GM23248 (cell line): ENCODE measurements at places on chromosomes 3 and 15. TPM values are rescaled to one million over a fixed set of nuclear protein-coding genes. Genes with fewer than 3 reads are reported as not detected.

The RTP4 gene
- 1.4 and 1.9 TPM in 2 replicates for total RNA-seq

The MESP1 gene
- total RNA-seq = not detected in 2 replicates

The FBXL2 gene
- total RNA-seq = 3.2 and 3.4 TPM in 2 replicates

The EPHB1 gene
- 0.43 and 1.6 TPM in 2 replicates for total RNA-seq

The CFAP100 gene
- total RNA-seq = not detected in 2 replicates

The TTC21A gene
- total RNA-seq = 0.25 and 1.2 TPM in 2 replicates

The WHAMM gene
- 2.3 and 3.0 TPM in 2 replicates for total RNA-seq

The POTEB2 gene
- total RNA-seq = not detected in 2 replicates
